ENCODE measurements at places on chromosomes 1 and 21.

DNA sequence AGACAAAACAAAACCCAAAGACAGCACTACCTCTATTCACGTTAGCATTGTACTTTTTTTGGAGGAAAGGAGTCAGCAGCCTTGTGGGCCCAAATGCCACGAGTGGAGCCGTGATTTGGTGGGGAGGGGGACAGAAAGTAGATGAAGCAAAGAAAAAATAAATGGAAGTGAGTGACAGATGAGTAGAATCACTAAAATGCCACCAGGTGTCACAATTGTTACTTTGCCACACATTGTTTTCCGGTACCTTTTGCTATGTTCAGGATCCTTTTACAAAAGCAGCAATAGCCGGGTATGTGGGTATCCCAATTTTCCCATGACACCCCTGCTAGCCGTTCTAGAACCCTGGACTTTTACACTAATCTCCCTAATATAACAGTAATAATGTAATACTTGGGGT lies 85.0 kb upstream of the AK4 start:
- DNase-seq: no peak

DNA sequence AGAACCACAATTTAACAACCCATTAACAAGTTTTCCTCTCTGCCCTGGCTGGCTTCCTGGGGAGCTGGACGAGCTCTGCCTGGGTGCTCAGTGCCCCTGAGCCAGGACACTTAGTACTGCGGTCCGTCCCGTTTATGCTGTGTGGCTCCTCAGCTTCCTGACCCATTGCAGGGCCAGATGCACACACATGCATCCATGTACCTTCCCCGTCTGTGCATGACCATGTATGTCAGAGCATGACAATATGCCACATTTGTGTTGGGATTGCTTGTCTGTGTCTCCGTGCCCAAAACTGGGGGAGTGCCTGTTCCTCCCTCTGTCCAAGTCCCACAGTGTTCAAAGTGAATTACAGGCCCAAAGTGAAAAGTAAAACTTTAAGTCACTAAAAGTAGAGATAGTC lies 9.7 kb upstream of the TFF3 start:
- no peak for DNase-seq

- DNase-seq: no peak
Observed at GRCh38 chr1:94862718-94863117, 42.6 kb downstream of the SLC44A3 start.

GRCh38 chr1:92480200-92480812 lies 6.4 kb downstream of the GFI1 start:
- DNase-seq: no peak

GRCh38 chr21:42414553-42414927 lies 10.8 kb downstream of the UBASH3A start:
- DNase-seq: no peak
